ENCODE measurements at places on chromosomes 2 and 18. TPM values are rescaled to one million over a fixed set of nuclear protein-coding genes. Genes with fewer than 3 reads are reported as not detected.

The PLGLB2 gene
- total RNA-seq: 0.91 TPM

The TEKT4 gene
- not detected for total RNA-seq

The ZNF513 gene
- 12.8 TPM for total RNA-seq

The KDM3A gene
- total RNA-seq: 52.6 TPM

The CRACDL gene
- 1.1 TPM for total RNA-seq

The B3GNT7 gene
- 6.1 TPM for total RNA-seq

The TMEM150A gene
- total RNA-seq: 9.9 TPM

The SF3B1 gene
- 282 TPM for total RNA-seq

DNA sequence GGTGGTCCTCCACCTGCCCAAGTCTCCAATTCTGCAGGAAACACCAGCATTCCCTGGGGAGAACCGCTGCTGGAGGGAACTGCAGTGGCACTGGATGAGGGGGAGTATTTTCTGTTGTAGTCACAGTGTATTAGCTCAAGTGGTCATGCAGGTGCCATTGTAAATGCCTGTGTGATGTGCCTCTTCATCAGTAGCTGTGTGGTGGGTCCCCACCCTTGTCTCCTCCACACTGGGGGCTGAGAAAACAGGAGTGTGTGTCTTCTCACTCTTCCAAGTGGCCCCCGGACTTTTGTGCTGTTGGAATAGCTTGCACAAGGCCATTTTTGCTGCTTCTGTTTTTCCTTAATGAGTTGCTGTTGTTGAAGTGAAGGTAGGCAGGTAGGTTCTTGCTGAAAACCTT is 8.7 kb downstream of the NCK2 start:
- no peaks in the 10 kb centered on the region for H3K4me1 ChIP-seq
- no peak overlapping the region for H3K4me3 ChIP-seq
- DNase-seq: no peak
- no peaks in the 10 kb centered on the region for H3K27me3 ChIP-seq

DNA sequence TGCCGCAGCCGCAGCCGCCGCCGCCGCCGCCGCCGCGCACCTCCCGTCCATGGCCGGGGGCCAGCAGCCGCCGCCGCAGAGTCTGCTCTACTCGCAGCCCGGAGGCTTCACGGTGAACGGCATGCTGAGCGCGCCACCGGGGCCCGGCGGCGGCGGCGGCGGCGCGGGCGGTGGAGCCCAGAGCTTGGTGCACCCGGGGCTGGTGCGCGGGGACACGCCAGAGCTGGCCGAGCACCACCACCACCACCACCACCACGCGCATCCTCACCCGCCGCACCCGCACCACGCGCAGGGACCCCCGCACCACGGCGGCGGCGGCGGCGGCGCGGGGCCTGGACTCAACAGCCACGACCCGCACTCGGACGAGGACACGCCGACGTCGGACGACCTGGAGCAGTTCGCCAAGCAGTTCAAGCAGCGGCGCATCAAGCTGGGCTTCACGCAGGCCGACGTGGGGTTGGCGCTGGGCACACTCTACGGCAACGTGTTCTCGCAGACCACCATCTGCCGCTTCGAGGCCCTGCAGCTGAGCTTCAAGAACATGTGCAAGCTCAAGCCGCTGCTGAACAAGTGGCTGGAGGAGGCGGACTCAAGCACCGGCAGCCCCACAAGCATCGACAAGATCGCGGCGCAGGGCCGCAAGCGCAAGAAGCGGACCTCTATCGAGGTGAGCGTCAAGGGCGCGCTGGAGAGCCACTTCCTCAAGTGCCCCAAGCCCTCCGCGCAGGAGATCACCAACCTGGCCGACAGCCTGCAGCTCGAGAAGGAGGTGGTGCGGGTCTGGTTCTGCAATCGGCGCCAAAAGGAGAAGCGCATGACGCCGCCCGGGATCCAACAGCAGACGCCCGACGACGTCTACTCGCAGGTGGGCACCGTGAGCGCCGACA is 2.4 kb downstream of the POU3F3 start:
- no peaks in the 10 kb centered on the region for H3K27me3 ChIP-seq
- H3K36me3 ChIP-seq: no peaks in the 10 kb centered on the region
- no peak for DNase-seq
- H3K4me3 ChIP-seq: no peak overlapping the region
- no peaks in the 10 kb centered on the region for H3K4me1 ChIP-seq

GRCh38 chr2:76668279-76668678 is 853.9 kb downstream of the LRRTM4 start:
- no peaks in the 10 kb centered on the region for H3K27me3 ChIP-seq
- no peak overlapping the region for H3K27ac ChIP-seq
- no peak overlapping the region for H3K4me3 ChIP-seq
- no peaks in the 10 kb centered on the region for H3K4me1 ChIP-seq
- no peak for DNase-seq
- H3K36me3 ChIP-seq: no peaks in the 10 kb centered on the region

DNA sequence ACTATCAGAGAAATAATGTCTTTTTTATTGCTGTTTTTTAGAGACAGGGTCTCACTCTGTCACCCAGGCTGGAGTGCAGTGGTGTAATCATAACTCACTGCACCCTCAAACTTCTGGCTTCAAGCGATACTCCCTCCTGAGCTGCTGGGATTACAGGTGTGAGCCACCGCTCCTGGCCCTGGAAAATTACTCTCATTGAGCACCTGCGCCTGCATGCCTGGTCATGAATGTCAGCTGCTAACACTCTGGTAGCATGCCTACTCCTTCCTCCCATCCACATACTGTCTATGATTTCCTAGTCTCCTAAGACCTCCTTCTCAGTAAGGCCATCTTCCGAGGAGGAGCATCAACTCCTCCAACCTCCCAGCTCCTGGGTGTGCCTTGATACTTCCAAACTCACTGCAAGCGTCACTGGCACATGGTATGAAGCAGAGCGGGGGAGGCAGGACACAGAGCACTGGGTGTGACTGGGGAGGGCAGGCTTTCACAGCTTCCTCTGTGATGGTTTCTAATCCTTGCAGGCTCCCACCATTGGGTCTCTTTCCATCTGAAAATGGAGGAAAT is 1.6 kb upstream of the MAP2 start:
- H3K27me3 ChIP-seq: no peaks in the 10 kb centered on the region
- H3K4me1 ChIP-seq: peaks cover 26% of the 10 kb centered on the region

DNA sequence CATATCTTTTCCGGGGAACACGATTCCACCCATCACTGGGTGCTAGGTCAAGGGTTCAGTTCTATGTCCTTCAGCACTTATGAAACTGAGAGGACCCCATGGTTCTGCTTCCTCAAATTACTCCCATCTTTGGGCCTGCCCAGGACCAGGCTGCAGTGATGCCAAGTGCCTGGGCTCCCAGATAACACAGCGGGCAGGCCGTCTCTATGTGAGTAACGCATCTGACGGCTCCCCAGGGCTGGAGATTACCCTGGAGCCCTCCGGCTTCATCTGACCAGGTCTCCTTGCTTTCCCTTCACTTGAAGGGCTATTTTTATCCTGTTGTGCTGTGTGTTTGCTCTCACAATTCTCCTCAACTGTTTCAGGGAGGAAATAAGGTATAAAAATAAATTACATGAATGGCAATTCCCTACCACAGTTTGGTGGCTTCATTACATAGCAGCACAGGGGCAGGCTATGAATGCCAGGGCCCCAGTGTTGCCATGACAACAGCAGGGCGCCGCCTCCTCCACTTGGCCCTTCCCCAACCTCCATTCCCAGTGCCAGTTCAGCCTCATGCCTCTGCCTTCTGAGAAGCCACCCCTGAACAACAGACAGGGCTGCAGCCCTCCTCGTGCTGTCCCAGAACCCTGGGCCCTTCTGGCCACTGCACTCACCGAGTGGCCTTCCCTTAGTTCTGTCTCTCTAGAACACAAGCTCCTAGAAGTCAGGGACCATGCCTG is 25.4 kb upstream of the TMEM131 start:
- H3K36me3 ChIP-seq: no peaks in the 10 kb centered on the region
- H3K4me3 ChIP-seq: no peak overlapping the region

- H3K36me3 ChIP-seq: no peaks in the 10 kb centered on the region
- H3K4me3 ChIP-seq: no peak overlapping the region
- H3K27me3 ChIP-seq: no peaks in the 10 kb centered on the region
- H3K4me1 ChIP-seq: peaks cover 15% of the 10 kb centered on the region
- H3K27ac ChIP-seq: no peak overlapping the region
These were observed 11.9 kb downstream of the SDC1 start for GRCh38 chr2:20212871-20213503.

GRCh38 chr2:85135660-85135914 is 2.4 kb downstream of the TCF7L1 start:
- H3K36me3 ChIP-seq: no peaks in the 10 kb centered on the region
- DNase-seq: no peak
- H3K27me3 ChIP-seq: no peaks in the 10 kb centered on the region
- H3K4me3 ChIP-seq: no peak overlapping the region

GRCh38 chr2:213161759-213162515 is 10.5 kb upstream of the IKZF2 start:
- no peaks in the 10 kb centered on the region for H3K4me1 ChIP-seq
- DNase-seq: no peak
- H3K4me3 ChIP-seq: no peak overlapping the region
- no peaks in the 10 kb centered on the region for H3K27me3 ChIP-seq
- no peak overlapping the region for H3K27ac ChIP-seq
- H3K36me3 ChIP-seq: no peaks in the 10 kb centered on the region

DNA sequence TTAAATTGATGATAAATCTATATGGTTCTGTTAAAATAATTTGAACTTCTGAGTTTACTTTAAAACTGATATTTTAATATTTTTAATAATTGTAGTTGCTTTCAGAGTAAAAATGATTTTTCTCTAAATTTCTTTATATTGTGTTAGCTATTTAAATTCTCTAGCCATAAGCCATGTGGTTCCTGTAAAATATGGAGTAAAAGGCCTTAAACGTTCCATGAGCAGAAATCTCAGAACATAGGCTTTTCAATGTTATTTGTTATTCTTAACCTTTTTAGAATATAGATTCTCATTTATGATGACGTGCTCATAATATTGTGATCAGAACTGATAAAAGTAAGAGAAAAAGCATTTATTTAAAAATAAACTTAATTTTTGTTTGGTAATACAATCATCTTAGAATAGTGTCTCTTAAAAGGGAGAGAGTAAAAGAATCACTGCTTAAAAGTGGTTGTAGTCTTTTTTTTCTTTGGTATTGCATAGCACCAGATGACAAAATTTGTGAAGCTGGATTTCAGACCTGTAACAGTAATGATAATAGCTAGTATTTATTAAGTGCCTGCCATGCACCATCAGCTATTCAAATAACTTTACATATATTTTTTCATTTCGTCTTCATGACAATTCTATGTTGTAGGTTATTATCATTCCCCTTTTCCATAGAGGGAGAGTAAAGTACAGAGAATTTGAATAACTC is 2.7 kb downstream of the BMPR2 start:
- H3K4me3 ChIP-seq: no peak overlapping the region
- no peaks in the 10 kb centered on the region for H3K27me3 ChIP-seq
- peaks cover 13% of the 10 kb centered on the region for H3K4me1 ChIP-seq
- DNase-seq: no peak

DNA sequence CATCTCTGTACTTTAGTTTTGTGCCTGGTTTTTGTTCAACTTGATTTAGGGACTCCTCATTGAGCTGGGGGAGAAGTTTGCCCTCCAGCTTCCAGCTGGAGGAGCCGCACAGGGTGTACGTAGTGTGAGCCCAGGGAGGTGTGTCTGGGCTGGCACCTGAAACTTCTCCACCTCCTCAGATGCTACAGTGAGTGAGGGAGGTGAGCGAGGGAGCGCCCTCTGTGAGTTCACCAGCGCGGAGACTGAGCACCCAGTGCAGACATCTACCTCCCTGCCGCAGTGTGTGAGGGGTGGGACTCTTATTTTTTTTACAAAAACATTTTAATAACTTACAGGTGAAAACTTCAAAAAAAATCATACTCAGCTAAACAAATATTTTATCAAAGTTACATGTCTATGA is 204.2 kb upstream of the HS6ST1 start:
- no peak overlapping the region for H3K4me3 ChIP-seq
- no peaks in the 10 kb centered on the region for H3K4me1 ChIP-seq
- DNase-seq: no peak
- no peaks in the 10 kb centered on the region for H3K36me3 ChIP-seq
- no peaks in the 10 kb centered on the region for H3K27me3 ChIP-seq

GRCh38 chr2:157194097-157194688 is 63.3 kb upstream of the GALNT5 start:
- no peaks in the 10 kb centered on the region for H3K4me1 ChIP-seq
- no peak overlapping the region for H3K27ac ChIP-seq

- no peaks in the 10 kb centered on the region for H3K36me3 ChIP-seq
- peaks cover 21% of the 10 kb centered on the region for H3K4me1 ChIP-seq
- DNase-seq: no peak
- no peak overlapping the region for H3K4me3 ChIP-seq
- H3K27ac ChIP-seq: no peak overlapping the region
- no peaks in the 10 kb centered on the region for H3K27me3 ChIP-seq
These were observed 195.4 kb downstream of the ZEB2 start for GRCh38 chr2:144324446-144325045.

- no peaks in the 10 kb centered on the region for H3K36me3 ChIP-seq
- H3K4me1 ChIP-seq: no peaks in the 10 kb centered on the region
- H3K27ac ChIP-seq: no peak overlapping the region
- DNase-seq: no peak
- no peak overlapping the region for H3K4me3 ChIP-seq
These were observed 117.4 kb downstream of the KCNF1 start for GRCh38 chr2:11029136-11029535.

DNA sequence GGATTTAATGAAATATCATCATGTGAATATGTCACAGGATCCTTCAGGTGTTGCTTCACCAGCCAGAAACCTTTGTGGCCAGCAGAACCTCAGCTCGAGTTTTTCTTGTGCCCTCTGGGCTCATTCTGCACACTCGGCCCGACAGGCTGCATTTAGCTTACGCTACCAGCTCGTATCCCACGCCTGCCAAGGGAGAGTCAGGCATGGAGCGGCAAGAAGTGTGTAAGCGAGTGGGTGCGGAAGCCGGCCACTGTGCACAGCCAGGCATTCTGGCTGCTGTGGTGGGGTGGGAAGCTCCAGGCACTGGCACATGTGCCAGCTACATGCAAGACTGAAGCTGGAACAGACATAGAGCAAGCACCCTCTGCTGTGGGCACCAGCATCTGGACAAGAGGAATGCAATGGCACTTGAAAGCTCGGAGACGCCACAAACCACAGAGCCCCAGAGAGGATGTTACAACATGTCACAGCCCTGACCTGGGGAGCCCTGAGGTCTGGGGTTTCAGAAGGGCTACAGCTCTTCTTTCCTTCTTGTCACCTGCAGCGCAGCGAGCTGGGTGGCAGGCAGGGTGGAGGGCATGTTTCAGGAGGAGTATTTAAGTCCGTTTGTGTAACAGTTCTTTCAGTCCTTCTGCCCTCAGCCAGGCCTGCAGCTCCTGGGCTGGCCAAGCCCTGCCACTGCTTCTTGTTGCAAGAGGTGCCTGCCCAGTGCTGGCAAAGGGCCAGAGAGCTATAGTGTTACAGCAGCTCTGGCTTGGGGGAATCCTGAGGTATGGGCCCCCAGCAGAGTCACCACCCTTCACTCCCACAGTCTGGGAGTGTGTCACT is 257.3 kb upstream of the HNMT start:
- no peaks in the 10 kb centered on the region for H3K36me3 ChIP-seq
- no peaks in the 10 kb centered on the region for H3K27me3 ChIP-seq
- H3K4me1 ChIP-seq: no peaks in the 10 kb centered on the region
- no peak overlapping the region for H3K4me3 ChIP-seq
- no peak for DNase-seq
- no peak overlapping the region for H3K27ac ChIP-seq
